ENCODE measurements at places on chromosomes 4 and X.

GRCh38 chrX:2931612-2932011 is 2.5 kb upstream of the ARSD start:
- DNase-seq, result no peak

DNA sequence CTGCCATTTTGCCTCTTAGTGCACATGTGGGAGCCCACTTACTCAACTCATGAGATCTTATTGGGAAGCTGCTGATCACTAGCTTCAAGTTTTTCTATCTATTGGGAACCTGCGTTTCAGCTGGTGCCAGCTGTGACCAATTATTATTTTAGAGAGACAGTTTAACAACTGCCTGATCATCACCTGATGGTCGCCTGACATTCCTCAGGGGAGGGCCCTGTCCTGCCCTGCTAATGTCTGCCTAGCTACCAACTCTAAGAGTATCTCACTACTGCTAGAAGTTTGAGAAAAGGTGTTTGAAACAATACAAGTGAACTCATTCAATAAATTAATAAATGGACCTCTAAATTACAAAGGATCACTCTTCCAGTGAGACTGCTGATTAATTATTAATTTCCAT is 95.5 kb downstream of the PCDH7 start:
- no peak for DNase-seq

DNA sequence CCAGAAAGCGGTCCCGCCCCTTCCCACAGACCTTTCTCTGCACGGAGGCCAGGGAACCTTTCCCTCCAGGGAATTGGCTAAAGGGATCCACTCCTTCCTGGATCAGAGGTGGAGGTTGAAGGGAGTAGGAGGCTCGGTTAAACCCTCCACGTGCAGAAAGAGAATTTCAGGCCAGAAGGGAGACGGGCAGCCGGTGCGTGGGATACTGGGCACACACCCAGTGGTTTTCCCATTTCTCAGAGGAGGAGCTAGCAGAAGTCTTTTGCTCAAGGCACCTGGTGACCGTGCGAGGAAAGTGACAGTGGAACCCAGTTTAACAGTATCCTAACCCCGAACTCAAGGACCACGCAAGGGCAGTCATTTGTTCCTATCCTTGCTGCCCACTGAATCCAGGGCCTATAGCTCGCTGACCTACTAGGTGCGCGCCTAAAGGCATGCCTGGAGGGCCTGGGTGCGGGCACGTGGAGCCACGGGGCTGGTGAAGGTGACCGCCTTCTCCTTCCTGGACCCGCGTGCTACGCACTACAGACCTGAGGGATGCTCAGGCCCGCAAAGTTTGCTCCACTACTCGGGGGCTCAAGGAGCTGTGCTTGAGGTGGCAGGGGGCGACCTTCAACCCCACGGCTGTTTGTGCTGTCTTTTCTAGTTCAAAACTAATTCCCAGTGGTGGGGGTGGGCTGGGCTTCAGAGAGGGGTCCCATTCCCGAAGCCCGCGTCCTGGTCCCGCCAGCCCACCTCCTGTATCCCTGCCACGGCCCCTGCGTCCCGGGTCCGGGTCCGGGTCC is 587 bp upstream of the AFF2 start:
- no peak for DNase-seq

DNA sequence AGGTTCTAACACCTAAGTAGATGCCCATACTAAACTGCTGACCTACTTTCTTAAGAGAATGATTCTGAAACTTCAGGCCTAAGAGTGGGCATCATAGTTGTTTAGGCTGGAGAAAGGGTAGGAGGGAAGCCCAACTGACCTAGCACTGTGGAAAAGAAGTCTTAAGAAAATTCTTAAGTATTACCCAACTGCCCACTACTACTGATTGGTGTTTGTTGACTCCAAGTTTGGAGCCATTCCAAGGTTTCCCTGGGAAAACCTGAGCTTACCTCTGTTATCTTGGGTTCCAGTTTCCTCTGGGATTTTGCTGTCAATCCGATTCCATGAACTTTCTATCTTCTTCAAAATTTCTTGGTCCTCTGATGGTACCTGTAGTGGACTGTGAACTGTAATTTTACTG is 23.9 kb downstream of the ANKRD17 start:
- DNase-seq, result no peak

Measured in hematopoietic multipotent progenitor cell treated with erythropoietin and hydrocortisone succinate and interleukin-3 and kit ligand, for 15 days (in vitro differentiated cells).